ENCODE measurements at places on chromosomes 11 and 22. TPM values are rescaled to one million over a fixed set of nuclear protein-coding genes. Genes with fewer than 3 reads are reported as not detected.
A peak's percentile ranks its signal among the peaks of the same experiment; 100 is the strongest.

- peak; percentile 85 for DNase-seq
These were observed 34.3 kb downstream of the TSPAN18 start for GRCh38 chr11:44760917-44761550.

Gene NXPE2
- not detected for total RNA-seq

GRCh38 chr11:61778357-61778886 is 14.0 kb downstream of the TMEM258 start:
- no peak for DNase-seq

- DNase-seq = no peak
These were observed 128.0 kb downstream of the DSCAML1 start for GRCh38 chr11:117669062-117669461.

Gene APOBEC3C
- total RNA-seq = 6.6 TPM

Gene ABCG4
- total RNA-seq = 0.35 TPM

GRCh38 chr11:124872741-124873140 is 7.5 kb downstream of the ROBO3 start:
- DNase-seq = no peak

GRCh38 chr22:35449829-35450689 is 50.1 kb downstream of the MCM5 start:
- DNase-seq = no peak

DNA sequence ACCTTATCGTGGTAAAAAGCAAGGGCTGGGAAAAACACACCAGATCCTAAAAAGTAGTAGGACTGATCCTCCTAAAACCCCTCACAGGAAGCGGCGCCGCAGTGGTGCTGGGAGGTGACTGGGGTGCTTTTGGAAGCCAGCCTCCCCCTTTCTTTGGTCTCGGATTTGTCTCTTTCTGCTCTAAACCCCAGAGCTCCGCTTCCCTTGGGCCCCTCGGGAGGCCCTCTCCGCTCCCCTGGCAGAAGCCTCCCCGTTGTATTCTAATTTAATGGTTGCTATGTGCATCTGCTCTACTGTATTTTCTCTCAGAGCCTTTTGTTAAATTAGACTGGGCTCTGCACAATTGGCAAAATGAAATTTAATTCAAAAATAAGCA is 587.7 kb downstream of the OPCML start:
- no peak for DNase-seq

- DNase-seq = no peak
These were observed 15.0 kb downstream of the PRDM11 start for GRCh38 chr11:45161252-45162063.

DNA sequence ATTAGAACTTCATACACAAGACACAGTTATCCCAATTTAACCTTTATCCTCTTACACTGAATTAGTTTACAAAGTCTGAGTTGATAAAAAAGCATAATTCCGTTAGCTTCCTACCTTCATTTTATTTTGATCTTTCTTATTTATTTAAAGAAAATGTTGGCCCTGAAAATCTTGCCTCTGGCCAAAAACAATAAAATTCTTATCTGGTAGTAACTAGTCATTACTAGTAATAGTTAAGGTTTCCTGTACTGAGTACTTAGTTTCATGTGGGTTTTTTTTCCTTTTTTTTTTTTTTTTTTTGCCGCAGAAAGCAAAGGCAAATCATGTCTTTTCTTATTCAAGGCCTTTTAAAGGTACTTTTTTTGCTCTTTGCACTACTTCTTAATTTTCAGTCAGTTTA is 120.6 kb downstream of the PAX6 start:
- no peak for DNase-seq

Gene PHF21B
- total RNA-seq = not detected

DNA sequence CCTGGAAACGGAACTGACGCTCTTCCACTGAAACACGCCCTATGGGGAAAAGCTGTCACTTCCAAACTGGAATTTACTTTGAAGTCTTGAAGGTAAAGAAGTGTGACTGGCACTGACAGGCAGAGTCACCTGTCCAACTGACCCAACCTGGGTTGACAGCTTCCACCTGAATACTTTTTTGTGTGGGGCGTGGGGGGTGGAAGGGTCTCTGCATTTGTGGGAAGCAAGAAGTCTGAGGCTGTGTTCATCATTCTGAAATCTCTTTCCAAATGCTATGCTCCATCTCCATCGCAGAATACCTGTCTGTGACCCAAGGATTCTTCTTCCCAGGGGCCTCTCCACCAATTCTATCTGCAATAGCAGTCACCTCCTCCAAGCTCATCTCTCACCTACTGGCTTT is 7.8 kb downstream of the IFT27 start:
- DNase-seq = no peak

DNA sequence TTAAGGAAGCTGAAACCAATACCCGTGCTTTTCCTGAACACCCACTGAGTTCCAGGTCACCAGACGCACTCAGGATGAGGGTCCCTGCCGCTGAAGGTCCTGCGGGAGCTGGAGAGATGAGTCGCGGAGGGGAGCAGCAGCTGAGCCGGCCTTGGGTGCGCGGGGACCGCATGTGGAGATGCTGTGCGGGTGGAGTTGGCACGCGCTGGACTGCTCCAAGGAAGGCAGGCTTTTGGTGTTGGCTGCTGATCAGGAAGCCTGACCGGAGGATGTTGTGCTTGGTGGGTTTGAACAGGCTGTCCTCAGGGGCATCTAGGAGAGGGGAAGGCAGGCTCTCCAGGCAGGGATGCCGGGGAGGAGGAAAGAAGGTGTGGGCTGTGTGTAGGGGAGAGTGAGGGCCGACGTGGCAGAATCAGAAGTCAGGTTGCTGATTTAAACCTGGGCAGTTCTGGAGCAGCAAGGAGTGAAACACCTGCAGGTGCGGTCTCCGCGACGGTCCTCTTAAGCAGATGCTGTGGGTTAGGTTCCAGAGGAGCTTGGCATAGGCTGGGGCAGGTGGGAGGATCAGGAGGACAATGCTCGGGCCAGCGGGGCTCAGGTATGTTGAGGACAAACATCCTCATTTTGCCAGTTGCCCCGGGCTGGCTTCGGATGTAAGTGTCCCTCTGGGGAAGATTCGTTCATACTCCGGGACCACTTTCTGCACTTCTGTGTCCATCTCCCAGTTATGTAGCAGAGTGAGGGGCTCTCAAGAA is 197.5 kb upstream of the B3GAT1 start:
- DNase-seq = no peak

Gene OR2D2
- 0.18 TPM for total RNA-seq

- no peak for DNase-seq
These were observed 7.8 kb downstream of the SIGIRR start for GRCh38 chr11:406796-407650.

- no peak for DNase-seq
These were observed 99.6 kb upstream of the RTL6 start for GRCh38 chr22:44597616-44598015.

- DNase-seq = no peak
These were observed 2.4 kb upstream of the ARHGEF12 start for GRCh38 chr11:120333801-120334200.

Gene SOX10
- total RNA-seq = not detected

DNA sequence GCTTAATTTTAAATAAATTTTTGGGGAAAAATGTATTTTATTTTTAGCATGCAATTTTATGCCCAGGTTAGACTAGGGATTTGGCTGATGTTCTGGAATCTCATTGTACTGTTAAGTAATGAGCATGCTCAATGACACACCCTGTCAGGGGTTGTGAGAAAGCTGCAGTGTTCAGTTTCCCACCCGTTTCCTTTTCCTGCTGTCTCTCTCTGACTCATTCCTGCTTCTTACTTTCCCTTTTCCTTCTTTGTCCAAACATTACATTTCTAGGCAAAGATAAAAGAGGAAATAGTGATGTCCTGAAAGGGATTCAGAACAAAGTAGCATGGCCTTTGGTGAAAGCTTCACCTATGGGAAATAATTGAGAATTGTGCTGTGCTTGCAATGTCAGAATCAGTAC is 22.7 kb downstream of the OOSP3 start:
- peak; percentile 92 for DNase-seq

- no peak for DNase-seq
These were observed 129.3 kb downstream of the FBXO7 start for GRCh38 chr22:32603651-32604540.

- DNase-seq = no peak
These were observed 63.2 kb downstream of the SGSM3 start for GRCh38 chr22:40433416-40434090.

Gene INSC
- total RNA-seq = 0.28 TPM

DNA sequence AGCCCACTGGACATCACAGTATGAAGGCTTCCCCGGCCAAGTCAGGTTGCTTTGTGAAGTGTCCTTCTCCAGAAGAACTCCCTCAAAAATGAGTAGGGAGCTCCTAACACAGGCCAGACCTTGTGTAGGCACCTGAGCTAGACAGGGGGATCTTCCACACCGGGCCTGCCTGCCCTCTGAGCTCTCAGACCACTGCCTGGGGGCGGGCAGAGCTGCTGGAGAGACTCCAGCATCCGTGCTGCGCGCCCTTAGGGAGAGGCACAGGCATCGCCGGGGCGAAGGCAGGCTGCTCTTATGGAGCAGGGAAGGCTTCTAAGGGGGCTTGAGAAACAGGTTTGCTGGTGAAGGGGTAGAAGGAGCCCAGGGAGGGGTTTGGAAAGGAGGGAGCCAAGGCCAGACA is 4.4 kb downstream of the KCNJ5 start:
- DNase-seq = no peak

- DNase-seq = no peak
These were observed 635.2 kb upstream of the LUZP2 start for GRCh38 chr11:23861615-23862014.

GRCh38 chr11:86673055-86673843 is 833 bp upstream of the ME3 start:
- DNase-seq = no peak

GRCh38 chr11:9060700-9061111 is 30.7 kb downstream of the SCUBE2 start:
- DNase-seq = no peak

GRCh38 chr22:50032109-50032871 is 19.7 kb upstream of the IL17REL start:
- DNase-seq = no peak

Gene CDK2AP2
- 23.0 TPM for total RNA-seq

- no peak for DNase-seq
These were observed 63.4 kb downstream of the IGLL5 start for GRCh38 chr22:22951035-22951434.

GRCh38 chr11:4921796-4922195 is 2.3 kb downstream of the OR51G1 start:
- no peak for DNase-seq

Gene FOSL1
- 11.5 TPM for total RNA-seq

GRCh38 chr11:75056814-75057213 is 39.9 kb downstream of the OR2AT4 start:
- DNase-seq = no peak

DNA sequence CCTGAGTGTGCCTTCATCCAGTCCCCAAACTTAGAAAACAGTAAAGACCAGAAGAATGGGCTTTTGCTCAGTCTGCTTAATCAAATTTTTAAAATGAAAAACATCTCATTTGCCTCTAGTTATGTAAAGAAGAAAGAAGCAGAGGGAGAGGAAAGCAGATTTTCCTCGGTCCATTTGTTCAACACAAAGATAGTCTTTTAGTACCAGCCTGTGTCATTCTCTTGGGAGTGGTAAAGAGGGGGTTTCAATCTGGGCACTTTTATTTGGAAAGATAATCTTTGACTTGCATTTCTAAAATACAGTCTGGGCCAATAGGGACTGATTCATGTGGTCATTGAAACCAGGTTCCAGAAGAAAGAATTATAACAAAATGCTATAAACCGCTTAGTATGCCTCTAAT is 29.5 kb downstream of the KREMEN1 start:
- no peak for DNase-seq

- no peak for DNase-seq
These were observed 749 bp downstream of the VWA5A start for GRCh38 chr11:124115782-124116616.

DNA sequence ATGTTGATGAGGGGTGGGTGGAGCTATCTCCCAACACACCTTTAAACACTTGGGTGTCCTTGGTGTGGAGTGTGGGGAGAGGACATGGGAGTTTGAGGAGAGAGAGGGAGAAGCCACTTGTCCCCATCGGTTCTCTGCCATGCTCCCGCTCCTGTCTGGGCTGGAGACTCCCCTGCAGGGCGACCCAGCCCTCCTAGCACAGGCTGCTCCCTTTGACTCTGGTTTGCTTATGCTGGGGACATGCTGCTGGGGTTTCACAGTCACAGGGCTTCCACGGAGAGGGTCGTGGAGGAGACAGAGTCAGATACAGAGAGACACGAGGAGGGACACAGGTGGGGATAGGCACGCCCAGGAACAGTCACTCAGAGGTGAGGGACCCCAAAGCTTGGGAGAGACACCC is 1.6 kb downstream of the SCUBE1 start:
- DNase-seq = no peak

Gene GSTT2
- total RNA-seq = 0.35 TPM

GRCh38 chr11:94049351-94049750 is 28.2 kb downstream of the HEPHL1 start:
- no peak for DNase-seq

- no peak for DNase-seq
These were observed 34.4 kb upstream of the DNAJB13 start for GRCh38 chr11:73916435-73916834.

DNA sequence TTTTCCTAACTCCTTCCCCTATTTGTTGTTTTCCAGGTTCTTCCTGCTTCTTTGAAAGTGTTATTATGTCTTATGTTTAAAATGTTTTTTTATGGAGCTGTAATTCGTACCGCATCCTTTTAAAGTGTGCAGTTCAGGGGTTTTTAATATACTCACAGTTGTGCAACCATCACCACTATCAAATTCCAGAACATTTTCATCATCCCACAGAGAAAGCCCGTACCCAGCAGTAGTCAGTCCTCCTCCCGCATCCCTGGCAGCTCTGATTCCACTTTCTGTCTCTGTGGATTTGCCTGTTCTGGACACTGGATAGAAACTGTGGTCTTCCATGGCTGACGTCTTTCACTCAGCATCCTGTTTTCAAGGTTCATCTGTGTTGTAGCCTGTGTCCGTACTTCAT is 73.7 kb downstream of the JAM3 start:
- no peak for DNase-seq

DNA sequence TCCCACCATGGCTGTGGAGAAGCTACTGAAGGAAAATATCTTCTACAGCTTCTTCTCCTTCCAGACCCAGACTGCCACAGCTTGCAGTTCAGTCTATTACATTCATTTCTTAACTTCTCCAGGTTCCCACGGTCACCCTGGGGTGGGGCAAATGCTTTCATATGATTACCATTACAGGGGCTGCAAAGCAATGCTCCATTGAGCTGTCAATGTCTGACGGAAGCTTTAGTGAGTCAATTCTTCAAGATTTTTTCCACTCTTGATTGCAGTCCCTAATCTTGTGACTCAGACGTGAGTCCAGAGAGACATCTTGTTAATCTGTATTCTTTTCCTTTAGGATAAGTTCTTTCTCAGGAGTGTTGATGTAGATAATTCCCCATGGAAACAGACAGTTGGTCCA is 233.4 kb upstream of the DDI1 start:
- DNase-seq = no peak

Gene CASP12
- 1.3 TPM for total RNA-seq

Gene APOBEC3F
- 5.1 TPM for total RNA-seq

GRCh38 chr11:118081241-118081958 is 4.5 kb downstream of the TMPRSS4 start:
- no peak for DNase-seq

DNA sequence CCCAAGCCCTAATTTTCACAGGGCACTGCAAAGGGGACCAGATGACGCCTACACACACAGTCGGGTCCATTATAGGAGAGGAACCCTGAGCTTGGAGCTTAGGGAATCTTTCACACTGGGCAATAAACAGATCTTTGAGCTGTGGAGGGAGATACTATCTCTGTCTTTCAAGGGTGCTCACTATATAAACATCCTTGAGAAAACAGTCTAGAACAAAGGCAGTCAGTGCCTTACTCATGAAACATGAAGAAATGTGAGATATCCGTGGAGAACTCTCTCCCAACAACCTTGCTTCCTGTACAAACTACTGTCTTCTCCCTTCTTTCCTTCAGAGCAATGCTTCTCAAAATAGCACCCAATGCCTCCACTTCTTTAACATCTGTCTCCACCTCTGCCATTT is 109.0 kb upstream of the APOA1 start:
- DNase-seq = no peak

Gene UPK2
- total RNA-seq = not detected

Data from pulmonary artery endothelial cell (primary cell).